ENCODE measurements at places on chromosomes 6 and 20. TPM values are rescaled to one million over a fixed set of nuclear protein-coding genes. Genes with fewer than 3 reads are reported as not detected.

Gene OR2H2
- not detected for total RNA-seq

Gene CDH26
- total RNA-seq, result 116 TPM

Gene PNLDC1
- total RNA-seq, result not detected

Gene BACH2
- 1.4 TPM for total RNA-seq

Gene KCNK5
- 13.9 TPM for total RNA-seq

Gene TRIM10
- total RNA-seq, result not detected

Gene MOCS1
- 6.6 TPM for total RNA-seq

Gene ASIP
- total RNA-seq, result not detected

DNA sequence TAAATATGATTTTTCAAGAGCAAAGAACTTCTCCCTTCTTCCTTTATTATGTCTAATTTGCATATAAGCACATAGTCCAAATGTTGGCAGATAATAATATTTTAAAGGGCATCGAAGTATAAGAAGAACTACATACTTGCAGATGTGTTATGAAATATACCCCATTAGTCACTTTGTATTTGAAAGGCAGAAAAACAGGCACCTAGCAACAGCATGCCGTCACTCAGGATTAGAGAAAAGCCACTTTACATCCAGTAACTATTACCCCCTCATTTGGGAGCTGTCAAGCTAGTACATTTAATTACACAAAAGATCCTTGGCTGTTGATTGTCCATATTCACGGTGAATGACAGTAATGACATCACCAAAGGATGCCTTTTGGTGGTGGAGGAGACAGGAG lies 99.3 kb upstream of the ARMC2 start:
- DNase-seq, result no peak

DNA sequence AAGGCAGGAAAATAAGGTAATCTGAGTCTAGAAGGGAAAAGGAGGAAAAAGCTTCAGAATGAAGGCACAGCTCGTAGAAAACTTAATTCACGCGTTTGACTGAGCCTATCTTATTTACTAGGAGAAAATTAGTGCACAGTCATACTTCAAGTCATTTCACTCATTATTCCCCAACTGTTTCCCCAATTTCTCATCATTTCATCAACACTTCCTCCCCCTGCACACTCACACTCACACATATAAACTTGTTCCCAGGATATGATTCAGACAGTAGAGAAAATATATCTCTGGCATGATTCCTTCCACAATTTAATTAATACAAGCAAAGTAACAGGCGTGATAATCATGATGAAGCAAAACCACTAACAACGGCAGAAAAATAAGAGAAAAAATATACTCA lies 94.5 kb upstream of the F13A1 start:
- no peak for DNase-seq

GRCh38 chr20:57263801-57264792 lies 2.3 kb downstream of the BMP7 start:
- peak; percentile 82 for DNase-seq

DNA sequence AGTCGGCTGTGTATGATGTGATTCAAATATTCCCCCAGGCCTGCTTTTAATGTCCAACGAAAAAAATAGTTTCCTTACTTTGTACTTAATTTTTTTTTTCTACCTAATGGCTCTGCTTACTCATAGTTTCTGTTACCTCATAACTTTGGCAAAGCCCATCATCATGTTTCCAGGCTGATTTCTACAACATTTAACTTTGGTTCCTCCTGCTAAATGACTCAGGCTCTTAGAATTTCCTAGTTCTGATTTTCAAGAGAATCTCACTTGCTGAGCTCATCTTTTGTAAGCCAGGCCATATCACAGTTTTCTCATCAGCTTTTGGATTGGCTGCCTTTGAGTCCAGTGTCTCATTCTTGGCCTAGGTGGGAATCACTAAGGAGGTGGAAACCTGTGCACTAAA lies 323.1 kb downstream of the HDGFL1 start:
- no peak for DNase-seq

DNA sequence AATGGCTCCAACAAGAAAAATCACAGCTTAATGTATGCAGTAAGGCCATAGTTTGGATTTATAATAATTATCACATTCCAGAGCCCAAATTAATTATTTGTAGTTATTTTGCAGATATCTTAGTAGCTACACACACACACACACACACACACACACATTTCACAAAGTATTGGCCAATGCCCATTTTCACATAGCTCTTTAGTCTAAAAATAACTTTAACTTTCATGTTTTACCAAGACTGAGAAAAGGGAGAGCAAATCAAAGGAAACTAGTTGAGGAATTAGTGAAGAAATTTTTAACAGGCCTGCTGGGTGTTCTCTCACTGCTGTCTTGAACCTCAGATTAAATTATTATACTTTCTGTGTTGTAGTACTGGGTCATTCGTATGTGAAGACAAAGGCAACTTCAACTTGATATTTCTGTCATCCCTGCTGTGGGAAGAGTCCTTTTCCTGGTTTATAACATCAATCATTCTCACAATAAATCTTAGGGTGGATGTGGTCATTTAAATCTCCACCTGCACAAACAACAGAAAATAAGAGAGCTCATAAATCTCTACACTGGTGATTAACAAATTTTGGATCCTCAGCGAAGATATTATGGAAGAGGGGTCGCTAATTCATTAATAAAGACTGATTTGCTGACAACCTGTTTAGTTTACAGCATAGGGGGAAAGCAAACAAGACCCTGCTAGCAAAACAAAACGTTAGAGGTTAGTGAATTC lies 1.6 kb upstream of the TCF21 start:
- no peak for DNase-seq

- no peak for DNase-seq
Measured at GRCh38 chr6:121297694-121298093, 36.6 kb downstream of the TBC1D32 start.

GRCh38 chr6:129345890-129346289 lies 364.1 kb downstream of the ARHGAP18 start:
- DNase-seq, result no peak

DNA sequence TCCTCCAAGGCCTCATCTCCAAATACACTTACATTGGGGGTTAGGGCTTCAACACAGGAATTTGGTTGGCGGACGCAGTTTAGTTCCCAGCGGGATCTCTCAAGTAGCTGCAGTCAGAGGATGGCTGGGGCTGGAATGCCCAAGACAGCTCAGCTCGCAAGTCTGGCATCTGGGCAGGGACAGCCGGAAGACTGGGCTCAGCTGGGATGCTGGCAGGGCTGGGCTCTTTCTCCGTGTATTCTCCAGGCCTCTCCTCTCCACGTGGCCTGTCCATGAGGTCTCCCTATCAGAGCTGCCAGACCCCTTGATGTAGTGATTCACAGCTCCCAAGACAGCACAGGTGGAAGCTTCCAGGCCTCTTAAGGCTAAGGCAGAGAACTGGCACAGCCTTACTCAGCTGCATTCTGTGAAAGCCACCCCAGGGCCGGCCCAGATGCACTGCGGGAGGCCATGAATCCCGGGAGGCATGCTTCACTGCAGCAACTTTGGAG lies 5.0 kb downstream of the FGD2 start:
- no peak for DNase-seq

- DNase-seq, result no peak
Measured at GRCh38 chr20:32216179-32217142, 8.8 kb downstream of the POFUT1 start.

All from stomach (tissue), 19 donors.